Left renal cortex interstitium (tissue), 4 donors: ENCODE measurements at places on chromosomes 4 and X.

DNA sequence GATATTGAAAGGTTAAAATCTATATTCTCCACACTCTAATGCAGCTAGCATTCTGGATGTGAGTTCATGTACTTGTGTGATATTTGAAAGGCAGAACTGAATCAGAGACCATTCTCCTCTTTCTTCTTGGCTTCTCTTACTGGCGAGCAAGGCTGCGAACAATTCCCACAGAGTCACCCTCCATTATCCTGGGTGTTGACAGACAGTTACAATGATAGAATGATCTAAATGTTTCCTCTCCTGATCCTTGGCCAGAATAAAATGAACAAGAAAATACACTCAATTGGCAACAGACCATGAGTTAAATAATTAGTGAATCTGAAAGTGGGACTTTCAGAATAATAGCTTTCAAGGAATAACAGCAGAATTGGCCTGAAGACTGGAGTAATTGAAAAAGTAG lies 342.8 kb downstream of the RAPGEF2 start:
- no peak for DNase-seq

- no peak for DNase-seq
These were observed 75.9 kb upstream of the RPL34 start for GRCh38 chr4:108544481-108544880.

GRCh38 chr4:126216611-126217010 lies 901.9 kb downstream of the FAT4 start:
- DNase-seq = no peak

DNA sequence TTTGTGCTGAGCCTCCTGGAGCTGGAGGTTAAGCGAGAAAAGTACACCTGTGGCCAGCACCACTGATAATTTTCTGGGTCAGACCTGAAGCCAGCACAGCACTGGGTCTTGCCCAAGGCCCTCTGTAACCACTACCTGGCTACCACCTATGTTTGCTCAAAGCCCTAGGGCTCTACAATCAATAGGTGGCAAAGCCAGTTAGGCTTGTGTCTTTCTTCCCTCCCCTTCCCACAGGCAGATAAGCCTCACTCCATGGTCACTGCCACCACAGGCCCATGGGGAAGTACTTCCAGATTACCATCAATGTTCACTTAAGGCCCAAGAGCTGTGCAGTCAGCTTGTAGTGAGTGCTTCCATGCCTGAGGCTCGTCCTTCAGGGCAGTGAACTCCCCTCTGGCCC lies 35.2 kb upstream of the ARMCX4 start:
- no peak for DNase-seq

DNA sequence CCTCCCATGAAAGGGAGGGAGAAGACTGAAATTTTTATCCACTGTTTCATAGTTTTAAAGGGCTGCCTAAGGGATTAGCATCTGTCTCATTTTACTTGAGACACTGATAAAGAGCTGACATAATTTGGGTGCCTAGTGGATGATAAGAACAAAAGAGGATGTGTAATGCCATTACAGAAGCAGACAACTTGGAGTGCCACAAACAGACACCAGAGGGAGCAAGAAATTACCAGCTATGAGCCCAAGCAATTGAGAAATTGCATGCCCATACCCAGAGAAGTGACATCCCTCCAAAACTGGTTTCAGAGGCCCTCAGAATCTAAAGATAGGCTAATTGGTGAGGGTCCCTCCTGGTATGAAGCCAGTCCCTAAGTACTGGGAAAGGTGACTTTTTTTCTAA lies 38.5 kb upstream of the POU3F4 start:
- no peak for DNase-seq

GRCh38 chr4:128168701-128169100 lies 107.6 kb downstream of the LARP1B start:
- no peak for DNase-seq

- DNase-seq = no peak
These were observed 221.4 kb downstream of the TACR3 start for GRCh38 chr4:103498161-103499070.

DNA sequence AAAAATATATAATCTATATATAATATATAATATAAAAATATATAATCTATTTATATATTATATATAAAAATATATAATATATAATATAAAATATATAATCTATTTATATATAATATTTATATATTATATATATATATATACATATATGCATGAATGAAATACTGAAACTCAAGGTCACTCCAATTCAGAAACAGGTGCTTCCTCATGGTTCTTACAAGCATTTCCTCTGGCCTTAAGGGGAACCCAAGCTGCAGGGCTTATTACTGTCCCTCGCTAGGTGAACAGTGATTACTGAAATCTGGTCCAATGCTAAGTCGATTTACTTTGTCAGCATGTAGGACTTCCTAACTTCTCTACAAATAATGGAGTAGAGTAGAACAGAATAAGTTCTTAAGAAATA lies 174.3 kb downstream of the GPM6A start:
- DNase-seq = no peak

DNA sequence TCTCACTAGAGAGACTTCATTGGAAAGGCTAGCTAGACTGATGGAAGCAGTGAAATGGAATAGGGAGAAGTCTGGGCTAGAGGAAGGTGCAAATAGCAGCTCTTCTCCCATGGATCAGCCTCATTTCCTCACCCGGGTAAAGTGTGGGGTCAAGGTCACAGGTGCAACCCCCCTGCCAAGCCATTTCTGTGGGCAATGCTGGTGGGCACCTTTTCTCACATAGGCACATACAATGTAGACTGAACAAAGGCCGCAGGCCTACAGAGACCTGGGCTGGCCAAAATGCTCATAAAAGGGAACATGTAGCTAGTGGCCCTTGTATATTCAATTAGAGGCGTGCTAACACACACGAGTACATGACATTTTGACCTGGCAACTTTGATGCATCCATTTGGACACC lies 71.5 kb upstream of the EFNB1 start:
- no peak for DNase-seq

DNA sequence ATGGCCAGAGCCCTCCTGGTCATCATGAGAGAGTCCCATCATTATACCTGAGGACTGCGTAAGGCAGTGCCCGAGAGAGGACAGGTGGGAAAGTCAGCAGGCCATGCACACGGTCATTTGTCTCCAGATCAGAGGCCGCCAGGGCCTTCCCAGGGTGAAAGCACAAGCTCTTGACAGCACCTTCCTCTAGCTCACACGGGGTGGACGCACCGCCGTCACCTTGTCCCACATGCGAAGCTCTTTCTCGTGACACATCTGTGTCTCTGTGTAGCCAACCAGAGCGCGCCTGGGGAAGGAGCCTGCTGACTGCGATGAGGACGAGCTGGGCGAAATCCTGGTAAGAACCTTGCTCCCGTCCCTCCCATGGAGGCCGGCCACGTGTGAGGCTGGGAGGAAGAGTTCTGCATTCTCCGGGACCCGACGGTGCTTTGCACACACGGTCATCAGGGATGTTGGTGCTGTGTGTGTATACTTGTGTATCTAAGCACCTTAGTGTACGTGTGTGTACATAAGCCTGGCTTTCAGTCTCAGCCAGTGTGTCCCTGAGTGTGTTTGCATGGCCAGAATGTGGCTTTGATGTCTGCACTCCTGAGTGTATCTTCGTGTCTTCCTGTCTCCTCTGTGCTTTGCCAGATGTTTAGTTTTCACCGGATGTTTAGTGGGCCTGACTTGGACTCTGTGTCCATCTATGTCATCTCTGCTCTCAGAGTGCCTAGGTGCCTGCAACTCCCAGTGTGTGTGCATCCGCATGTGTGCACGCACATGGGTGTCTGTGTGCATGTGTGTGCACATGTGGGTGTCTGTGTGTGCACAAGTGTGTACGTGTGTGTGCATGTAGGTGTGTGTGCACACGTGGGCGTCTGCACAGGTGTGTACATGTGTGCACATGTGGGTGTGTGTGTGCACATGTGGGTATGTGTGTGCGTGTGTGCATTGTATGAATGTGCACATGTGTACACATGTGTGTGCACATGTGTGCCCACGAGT lies 15.1 kb downstream of the ATP5ME start:
- DNase-seq = no peak

- DNase-seq = no peak
These were observed 1063.1 kb downstream of the PCDH7 start for GRCh38 chr4:31783311-31783710.

- DNase-seq = no peak
These were observed 92.0 kb downstream of the PJA1 start for GRCh38 chrX:69073241-69073640.

GRCh38 chr4:128552586-128552907 lies 257.0 kb upstream of the JADE1 start:
- DNase-seq = no peak

GRCh38 chrX:13140007-13140406 lies 95.6 kb upstream of the FAM9C start:
- DNase-seq = no peak

DNA sequence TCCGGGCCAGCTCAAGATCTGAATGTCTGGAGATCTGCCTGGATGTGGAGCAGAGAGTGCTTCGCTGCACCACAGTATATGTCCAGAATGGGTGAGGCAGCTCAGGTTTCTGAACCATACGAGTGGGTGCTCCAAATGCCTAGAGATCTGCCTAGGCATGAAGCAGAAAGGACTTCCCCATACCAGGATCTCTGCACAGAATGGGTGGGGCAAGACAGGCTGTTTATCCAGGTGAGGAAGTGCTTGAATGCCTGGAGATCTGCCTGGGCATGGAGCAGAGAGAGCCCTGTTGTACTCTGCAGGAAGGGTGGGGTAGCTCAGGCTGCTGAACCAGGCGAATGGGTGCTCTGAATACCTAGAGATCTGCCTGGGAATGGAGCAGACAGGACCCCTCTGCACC lies 45.4 kb upstream of the MAGEC2 start:
- no peak for DNase-seq

DNA sequence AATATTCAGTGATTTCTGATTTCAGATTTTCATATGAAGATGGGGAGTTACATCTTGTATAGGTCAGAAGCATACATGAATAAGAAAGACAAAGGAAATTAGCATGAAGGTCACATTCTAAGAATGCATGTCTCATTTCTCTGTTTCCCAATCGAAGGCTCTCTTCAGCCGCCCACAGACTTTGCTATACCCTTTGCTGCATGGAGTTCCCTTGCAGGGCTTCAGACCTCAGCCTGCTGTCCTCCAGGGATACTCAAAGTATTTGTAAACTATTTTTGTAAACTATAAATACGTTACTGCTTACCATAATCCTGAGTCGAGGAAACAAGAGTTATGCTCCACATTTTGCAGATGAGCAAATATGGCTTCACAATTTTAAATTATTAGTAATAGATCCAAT lies 738.4 kb downstream of the PCDH18 start:
- no peak for DNase-seq

DNA sequence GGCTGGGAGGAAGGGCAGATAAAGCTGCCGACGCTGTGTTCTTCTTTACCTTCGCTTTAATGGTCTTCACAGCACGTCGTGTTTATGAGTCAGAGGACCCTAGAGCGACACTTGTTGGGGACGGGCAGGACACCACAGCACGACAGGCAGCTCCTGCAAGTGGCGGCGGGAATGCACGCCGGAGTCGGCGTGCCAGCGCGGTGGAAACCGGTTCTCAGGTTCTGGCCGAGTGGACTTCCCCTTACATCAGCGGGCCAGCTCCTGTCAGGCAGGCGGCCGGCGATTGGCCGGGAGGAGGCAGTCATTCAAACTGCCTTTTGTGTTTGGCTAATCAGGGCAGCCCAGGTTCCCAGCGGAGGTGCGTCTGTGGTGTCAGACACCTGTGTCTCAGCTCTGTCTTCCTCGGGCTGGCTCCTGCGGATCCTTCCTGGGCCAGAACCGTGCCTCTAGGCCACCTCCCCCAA lies 150.9 kb downstream of the SHROOM3 start:
- DNase-seq = no peak

DNA sequence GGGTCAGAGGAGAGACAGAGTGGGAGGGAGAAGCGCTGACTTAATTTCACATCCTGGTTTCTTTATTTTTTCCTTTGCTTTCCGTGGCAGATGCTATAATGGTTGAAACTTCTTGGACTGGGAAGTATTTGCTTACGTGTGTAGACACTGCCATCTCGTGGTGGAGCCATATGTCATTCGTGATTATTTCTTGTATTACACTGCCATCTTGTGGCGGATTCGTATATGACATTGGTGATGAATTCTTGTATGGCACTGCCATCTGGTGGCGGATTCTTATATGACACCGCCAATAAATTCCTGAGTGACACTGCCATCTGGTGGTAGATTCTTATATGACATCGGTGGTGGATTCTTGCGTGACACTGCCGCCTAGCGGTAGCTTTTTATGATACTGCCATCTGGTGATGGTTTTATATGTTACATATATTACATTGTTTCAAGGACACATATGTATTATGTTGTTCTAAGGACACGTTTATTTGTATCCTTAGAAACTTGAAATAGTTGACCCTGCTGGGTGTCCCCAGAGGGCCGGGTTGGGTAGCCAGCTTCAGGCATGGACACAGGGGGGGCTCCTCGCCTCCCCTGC lies 37.3 kb upstream of the CLCN4 start:
- peak; percentile 52 for DNase-seq

DNA sequence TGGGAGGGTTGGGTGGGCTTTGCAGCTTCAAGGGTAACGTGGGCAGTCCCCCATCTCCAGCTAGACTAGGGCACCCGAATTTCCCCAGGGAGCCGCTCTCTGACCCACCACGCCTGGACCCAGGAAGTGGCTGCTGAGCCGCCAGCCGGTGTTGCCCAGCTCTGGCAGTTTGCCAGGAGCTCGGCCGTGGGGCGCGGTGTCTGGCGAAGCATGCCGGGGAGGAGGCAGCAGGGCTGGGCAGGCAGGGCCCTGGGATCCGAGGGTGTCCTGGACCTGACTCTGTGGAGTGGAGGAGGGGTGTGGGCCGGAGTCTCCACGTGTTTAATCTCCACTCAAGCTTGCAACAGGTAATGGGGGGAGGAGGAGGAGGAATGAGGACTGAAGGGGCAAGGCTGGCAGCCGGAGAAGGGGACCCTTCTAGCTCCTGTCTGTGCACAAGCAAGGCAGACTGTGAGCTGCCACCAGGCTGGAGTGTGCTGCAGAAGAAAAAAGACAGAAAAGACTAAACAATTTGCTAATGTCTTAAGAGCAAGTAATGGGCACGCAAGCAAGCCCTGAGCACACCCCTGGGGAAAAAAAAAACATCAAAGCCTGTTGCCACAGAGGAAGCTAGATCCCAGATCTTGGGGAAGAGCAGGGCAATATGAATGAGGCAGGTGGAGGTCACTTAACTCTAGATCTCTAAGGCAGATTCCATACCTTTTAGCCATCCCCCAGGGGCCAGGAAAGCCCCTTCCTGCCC lies 2.4 kb downstream of the LONRF3 start:
- no peak for DNase-seq

DNA sequence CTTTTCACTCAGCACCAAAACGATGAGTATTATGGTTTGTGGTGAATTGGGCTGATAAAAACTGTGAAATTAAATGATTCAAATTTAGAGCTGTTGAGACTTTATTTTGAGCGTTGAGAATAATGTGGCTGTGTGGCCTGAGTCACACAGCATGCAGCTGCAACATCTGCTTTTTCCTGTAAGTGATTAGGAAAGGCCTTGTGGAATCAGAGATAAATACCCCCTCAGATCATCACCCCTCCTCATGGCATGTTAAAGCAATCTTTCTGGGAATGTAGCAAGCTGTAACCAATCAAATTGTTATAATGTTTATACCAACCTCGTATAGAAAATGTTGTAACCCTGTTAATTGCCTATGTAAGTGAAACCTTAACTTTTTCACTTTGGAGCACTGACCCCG lies 90.0 kb upstream of the GRPR start:
- DNase-seq = no peak
